ENCODE measurements at places on chromosomes 13 and 19. TPM values are rescaled to one million over a fixed set of nuclear protein-coding genes. Genes with fewer than 3 reads are reported as not detected.

DNA sequence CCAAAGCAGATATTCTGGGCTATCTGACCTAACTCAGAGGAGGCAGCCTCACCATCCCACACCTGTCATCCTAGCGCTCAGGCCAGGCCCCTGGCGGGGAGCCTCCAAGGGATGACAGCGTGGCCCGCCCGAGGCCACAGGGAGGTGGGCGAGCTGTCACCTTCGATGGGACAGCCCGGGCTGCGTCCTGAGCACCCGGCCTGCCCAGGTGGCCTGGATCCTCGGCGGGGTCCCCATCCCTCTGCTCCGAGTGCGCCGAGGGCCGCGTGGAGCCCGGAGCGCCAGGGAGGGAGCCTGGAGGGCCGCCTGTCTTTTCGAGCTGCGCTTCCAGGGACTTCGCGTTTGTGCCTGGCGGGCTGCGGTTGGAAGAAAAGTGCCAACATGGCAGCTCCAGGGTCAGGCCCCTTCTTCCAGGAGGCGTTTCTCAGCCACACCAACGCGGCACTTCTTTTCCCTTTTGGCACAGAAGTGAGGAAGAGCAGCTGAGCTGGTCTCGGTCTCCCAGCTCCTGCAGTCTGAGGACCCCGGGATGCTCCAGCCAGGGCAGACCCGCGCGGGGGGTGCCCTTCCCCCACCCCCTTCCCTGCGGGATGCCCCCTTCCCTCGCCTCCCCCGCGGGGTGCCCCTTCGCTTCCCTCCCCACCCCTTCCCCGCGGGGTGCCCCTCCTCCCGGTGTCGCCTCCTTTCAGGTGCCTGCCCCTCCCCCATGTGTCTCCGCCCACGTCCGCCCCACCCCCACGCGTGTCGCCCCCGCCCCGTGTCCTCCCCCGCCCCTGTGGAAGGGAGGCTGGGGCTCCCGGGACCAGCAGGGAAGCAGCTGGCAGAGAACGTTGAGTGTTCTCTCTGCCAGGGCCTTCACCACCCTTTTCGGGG lies 42.3 kb downstream of the GJA3 start:
- DNase-seq = no peak

DNA sequence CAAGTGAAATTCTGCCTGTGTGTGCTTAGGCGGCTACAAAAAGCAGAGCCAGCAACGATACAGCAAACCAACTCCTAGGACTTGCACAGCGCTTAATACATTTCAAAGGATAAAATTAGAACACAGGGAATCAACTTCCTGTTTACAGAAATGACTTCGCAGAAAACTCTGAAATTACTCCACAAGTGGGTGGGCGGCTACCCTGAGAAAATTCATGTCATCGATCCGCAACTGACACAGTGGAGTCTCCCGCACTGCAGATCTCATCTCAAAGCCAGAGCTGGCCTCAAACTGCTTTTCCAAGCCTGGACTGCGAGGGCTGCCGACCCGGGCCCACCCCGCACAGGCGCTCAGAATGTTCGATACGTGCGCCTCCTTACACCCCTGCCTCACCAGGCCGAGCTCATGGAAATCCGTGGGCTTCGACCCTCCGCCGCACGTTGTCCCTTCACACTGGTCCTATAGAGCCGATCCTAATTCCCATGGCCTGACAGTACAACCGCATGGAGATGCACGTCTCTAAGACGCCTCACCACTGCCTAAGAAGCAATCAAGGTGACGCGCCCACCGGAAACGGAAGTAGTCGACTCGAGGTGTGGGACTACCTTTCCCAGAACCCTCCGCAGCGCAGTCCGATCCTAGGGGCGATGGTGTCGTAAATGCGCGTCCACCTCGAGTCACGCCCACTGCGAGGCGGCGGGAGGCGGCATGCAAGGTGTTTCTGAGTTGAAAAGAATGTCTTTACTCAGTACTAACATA lies at the start of gene ZNF229:
Gene ZNF229, minus strand, starts transcription at position 557 of the 759 bp plus-strand sequence. CDS start 5,625 bp downstream, outside the sequence.
- DNase-seq = peak; percentile 21

GRCh38 chr13:20168396-20168795 lies 7.5 kb upstream of the GJA3 start:
- DNase-seq = no peak

GRCh38 chr13:44049081-44049945 lies 169.6 kb downstream of the LACC1 start:
- no peak for DNase-seq

GRCh38 chr19:38012944-38013343 lies 105.9 kb downstream of the SIPA1L3 start:
- DNase-seq = no peak

GRCh38 chr13:95642028-95642621 lies 2.4 kb downstream of the DZIP1 start:
- no peak for DNase-seq

DNA sequence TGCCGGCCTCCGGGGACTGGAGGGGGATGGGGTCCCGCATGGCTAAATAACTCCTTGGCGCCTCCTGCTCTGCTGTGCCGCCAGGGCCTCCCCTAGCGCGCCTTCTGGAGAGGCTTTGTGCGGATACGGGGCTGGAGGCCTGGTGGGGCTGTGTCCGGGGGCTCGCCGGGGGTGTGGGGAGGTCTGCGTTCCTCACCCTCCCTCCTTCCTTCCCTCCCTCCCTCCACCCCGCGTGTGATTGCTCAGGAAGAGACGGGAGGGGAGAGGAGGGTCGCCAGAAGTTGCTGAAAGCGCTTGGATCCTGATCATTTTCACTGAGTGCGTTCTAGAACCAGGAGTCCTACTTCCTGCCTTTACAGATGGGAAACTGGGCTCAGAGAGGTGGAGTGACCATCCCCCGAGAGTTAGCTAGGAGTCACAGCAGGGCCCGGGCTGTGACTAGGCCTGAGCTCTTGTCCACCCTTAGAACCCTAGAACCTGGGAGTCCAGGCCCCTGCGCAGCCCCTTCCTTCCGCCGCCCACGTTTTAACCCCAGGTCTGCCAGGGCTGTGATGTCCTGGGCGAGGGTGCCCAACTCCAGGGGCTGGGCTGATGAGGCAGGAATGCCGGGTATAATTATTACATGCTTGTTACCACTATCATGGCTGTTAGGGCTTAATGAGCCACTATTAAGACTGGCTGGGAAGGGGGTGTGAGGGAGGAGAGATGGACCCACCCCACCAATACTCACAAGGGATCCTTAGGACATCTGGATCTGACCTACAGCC lies 782 bp upstream of the JUND start:
- DNase-seq = peak; percentile 78

- DNase-seq = no peak
These were observed 9.6 kb downstream of the ZIC2 start for GRCh38 chr13:99991013-99991827.

DNA sequence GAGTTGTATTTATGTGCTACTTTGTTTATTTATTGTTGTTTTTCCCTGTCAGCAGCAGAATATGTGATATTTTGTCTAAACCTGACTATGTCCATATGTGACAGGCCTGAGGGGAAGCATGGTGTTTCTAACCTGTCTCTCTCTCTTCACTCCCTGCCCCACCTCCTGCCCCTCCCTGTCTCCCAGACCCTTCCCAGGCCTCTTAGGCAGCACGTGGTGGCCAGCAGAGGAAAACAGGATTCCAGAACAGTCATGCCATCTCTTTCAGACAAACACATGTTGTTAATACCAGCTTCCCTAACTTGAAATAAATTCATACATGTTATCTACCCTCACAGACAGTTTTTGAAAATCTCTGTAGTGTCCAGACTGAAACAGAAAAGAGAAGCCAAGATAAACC lies 31.0 kb upstream of the ATP11A start:
- DNase-seq = no peak

- no peak for DNase-seq
These were observed 10.4 kb upstream of the SACS start for GRCh38 chr13:23443878-23444277.

- no peak for DNase-seq
These were observed 6.7 kb upstream of the SERPINE3 start for GRCh38 chr13:51332566-51333361.

DNA sequence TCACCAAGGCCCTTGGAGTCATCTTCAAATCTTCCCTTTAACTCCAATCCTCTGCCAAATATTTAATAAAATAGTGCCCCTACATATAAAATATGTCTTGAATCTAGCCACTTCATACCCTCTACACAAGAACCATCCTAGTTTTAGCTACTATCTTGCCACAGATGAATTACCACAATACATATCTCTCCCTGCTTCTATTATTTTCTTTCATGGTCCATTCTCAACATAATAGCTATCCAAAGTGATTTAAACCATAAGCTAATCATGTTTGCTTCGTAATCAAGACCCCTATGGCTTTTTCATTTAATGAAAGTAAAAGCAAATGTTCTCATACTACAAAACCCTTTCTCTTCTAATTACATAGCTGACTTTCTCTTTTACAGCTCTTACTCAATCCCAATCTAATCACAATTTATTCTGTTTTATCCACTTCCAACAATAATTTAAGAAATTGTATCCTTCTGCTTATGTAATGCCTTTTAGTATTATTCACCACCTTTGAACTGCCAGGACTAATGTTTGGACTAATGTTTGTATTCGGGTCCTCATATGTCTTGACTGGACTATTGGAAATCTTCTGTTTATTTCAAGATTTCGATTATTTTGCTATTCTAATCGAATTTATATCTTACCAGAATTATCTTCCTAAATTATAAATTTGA lies 412.0 kb downstream of the SLITRK1 start:
- DNase-seq = no peak

- DNase-seq = no peak
These were observed 118.1 kb upstream of the SOX1 start for GRCh38 chr13:111948811-111949210.

DNA sequence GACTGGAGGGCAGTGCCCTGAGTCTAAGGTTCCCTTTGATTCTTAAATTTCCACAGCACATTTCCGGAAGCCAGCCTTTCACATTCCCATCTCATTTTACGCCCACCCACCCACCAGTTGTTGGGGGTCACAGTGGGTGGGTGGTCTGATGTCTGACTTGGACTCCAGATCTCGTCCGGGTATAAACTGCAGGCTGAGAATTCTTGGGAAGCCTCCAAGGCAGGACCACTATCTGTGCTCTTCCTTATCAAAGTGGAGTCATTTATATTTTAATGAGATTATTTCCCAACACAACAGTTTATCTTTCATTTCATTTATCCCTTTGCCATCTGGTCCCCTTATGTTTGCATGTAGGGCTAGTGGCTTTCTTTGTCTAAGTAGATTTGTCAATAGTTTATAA lies 3.6 kb upstream of the FAM124A start:
- no peak for DNase-seq

DNA sequence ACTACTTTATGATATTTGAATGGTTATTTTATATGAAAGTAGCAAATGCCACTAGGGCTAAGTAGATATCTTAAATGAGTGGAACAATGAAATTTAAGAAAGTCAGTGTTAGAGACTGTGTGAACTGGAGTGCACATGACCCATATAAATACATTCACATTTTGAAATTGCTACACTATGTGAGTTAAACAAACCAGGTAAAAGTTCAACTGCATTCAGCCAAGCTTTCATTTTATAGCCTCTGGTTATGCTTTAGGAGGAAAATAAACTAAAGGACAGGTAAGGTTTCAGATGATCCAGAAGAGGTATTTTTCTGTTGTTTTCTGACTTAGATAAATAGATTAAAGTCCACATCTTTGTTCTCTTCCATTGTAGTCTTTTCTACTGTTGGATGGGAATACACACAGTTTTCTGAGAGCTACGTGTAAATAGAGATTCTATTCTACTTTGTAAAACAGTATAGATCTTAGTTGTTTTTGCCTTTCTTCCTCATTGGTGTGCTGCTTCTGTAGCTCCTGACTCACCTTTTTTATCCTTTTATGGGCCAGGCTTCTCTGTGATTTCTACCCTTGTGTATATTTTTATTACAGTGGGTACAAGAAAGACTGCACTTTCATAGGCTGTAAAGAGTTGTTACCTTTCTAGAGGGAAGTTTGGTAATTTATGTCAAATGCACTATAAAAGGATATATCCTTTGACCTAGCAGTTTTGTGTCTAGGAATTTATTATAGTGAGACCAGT lies 54.6 kb upstream of the KCTD4 start:
- DNase-seq = no peak

GRCh38 chr13:36405151-36405550 lies 27.1 kb upstream of the CCNA1 start:
- no peak for DNase-seq

DNA sequence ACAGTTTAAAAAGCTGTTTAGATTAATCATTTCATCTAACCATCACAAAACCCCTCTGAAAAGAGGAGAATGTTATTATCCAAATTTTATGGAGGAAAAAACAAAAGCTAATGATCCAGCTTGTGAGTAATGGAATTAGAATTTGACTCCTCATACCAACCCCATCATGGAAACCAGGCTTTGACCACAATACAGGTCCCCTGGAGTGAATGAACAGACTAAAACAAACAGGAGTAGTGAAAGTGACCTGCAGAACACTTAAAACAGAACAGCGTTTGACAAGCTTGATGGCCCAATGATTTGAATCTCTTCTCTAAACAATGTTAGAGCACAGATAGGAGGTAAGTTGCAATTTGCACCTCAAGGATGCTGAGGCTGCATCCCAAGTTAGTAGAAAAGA lies 230.0 kb downstream of the DCT start:
- no peak for DNase-seq

DNA sequence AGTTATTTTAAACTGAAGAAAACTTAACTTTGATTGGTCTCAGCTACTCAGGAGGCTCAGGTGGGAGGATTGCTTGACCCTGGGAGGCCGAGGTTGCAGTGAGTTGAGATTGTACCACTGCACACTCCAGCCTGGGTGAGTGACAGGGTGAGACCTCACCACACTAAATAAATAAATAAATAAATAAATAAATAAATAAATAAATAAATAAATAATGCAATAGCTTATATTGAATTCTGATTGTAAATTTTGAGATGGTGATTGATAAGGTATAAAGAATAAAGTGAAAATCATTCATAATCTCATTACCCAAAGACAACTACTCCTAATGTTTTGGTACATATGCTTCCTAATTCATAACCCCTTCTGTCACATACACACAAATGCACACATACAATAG lies 58.1 kb downstream of the TUBA3C start:
- DNase-seq = no peak

DNA sequence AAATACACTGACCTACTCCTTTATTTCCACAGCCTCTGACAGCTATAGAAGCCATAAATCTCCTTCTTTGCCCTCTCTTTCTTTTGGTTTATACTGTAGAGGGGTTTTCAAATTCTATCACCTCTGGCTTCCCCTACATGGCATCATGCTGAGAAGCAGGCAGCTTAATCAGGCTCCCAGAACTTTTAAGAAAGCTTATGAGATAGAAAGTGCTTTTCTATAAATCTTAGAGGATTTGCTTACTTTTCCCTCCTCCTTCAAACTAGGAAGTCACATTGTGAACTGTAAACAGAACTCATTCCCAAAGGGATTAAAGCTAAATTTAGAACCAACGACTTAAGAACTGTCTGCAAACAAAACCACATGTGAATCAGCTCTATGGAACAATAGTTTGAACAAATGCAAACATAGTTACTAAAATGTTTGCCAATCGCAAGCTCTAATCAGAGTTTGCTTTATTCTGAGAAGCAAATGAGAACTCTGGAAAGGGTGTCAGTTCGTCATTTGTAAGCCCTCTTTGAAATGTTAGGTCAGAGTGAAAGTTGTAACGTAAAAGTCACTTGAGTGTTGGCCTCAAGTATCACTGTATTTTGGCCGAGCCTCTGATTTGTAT lies 344.1 kb downstream of the RFC3 start:
- DNase-seq = no peak

C1QTNF9B gene
- total RNA-seq = not detected

NDUFA11 gene
- 277 TPM for total RNA-seq

MCEMP1 gene
- total RNA-seq = not detected

DLL3 gene
- not detected for total RNA-seq

ZNF99 gene
- total RNA-seq = not detected

ZNF607 gene
- 3.3 TPM for total RNA-seq

HS6ST3 gene
- 0.57 TPM for total RNA-seq

ZSCAN4 gene
- not detected for total RNA-seq

FFAR2 gene
- total RNA-seq = not detected

FSD1 gene
- total RNA-seq = 0.18 TPM

CGB3 gene
- total RNA-seq = not detected

MBNL2 gene
- total RNA-seq = 58.7 TPM
